ENCODE measurements at places on chromosomes 13 and 19. TPM values are rescaled to one million over a fixed set of nuclear protein-coding genes. Genes with fewer than 3 reads are reported as not detected.
A peak's percentile ranks its signal among the peaks of the same experiment; 100 is the strongest.

GRCh38 chr13:102402290-102402689 lies 442 bp upstream of the FGF14 start:
- peak overlapping the region; percentile 75 for H3K4me3 ChIP-seq
- peak; percentile 91 for DNase-seq
- H3K27ac ChIP-seq, result no peak overlapping the region
- peaks cover 12% of the 10 kb centered on the region for H3K4me1 ChIP-seq

- H3K4me1 ChIP-seq, result no peaks in the 10 kb centered on the region
- H3K27ac ChIP-seq, result no peak overlapping the region
- no peak overlapping the region for H3K4me3 ChIP-seq
These were observed 170.0 kb upstream of the SLC10A2 start for GRCh38 chr13:103236213-103236612.

The TMC4 gene
- total RNA-seq, result 0.46 TPM

GRCh38 chr19:50891253-50891625 lies 18.0 kb downstream of the KLK2 start:
- no peaks in the 10 kb centered on the region for H3K4me1 ChIP-seq
- H3K4me3 ChIP-seq, result no peak overlapping the region
- H3K27me3 ChIP-seq, result peaks cover 43% of the 10 kb centered on the region
- no peak for DNase-seq

- H3K4me3 ChIP-seq, result no peak overlapping the region
- no peak for DNase-seq
- H3K36me3 ChIP-seq, result no peaks in the 10 kb centered on the region
- H3K4me1 ChIP-seq, result no peaks in the 10 kb centered on the region
- H3K27ac ChIP-seq, result no peak overlapping the region
- no peaks in the 10 kb centered on the region for H3K27me3 ChIP-seq
These were observed 65.8 kb upstream of the MED4 start for GRCh38 chr13:48160606-48161278.

GRCh38 chr13:50119591-50119990 lies 104.3 kb downstream of the KCNRG start:
- no peak overlapping the region for H3K4me3 ChIP-seq
- peaks cover 52% of the 10 kb centered on the region for H3K27me3 ChIP-seq
- DNase-seq, result no peak

The ZNF878 gene
- 3.0 TPM for total RNA-seq

GRCh38 chr19:50722201-50723013 lies 757 bp upstream of the CLEC11A start:
- H3K4me3 ChIP-seq, result no peak overlapping the region
- DNase-seq, result no peak
- H3K4me1 ChIP-seq, result peaks cover 7% of the 10 kb centered on the region
- H3K36me3 ChIP-seq, result no peaks in the 10 kb centered on the region
- no peak overlapping the region for H3K27ac ChIP-seq
- peaks cover 90% of the 10 kb centered on the region for H3K27me3 ChIP-seq

The CYP2F1 gene
- total RNA-seq, result not detected

DNA sequence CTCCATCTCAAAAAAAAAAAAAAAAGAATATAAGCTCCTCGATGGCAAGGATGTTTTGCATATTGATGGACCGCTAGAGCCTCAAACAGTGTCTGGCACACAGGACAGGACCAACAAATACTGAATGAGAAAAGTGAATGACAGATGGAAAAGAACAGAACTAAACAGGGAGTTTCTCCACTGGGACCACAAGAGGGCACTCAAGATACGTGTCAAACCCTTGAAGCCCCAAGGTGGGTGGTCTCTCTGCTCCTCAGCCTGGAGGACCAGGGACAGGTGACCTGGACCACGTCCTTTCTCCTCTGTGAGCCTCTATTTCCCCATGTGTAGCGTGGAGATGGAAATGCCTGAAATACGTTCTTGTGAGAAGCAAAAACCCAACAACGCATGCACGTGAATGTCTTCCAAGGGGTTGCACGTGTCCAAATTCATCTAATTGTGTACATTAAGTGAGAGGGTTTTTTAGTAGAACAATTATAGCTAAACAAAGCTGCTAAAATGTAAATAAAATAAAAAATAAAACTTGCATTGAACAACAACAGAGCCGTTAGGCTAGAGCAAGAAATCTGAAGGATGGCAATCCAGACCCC lies 5.7 kb upstream of the CDC42EP5 start:
- H3K4me1 ChIP-seq, result no peaks in the 10 kb centered on the region
- no peaks in the 10 kb centered on the region for H3K36me3 ChIP-seq
- H3K27me3 ChIP-seq, result peaks cover 9% of the 10 kb centered on the region
- peak; percentile 93 for DNase-seq
- no peak overlapping the region for H3K27ac ChIP-seq
- no peak overlapping the region for H3K4me3 ChIP-seq

The SPACA4 gene
- total RNA-seq, result not detected

- H3K27ac ChIP-seq, result no peak overlapping the region
- peak; percentile 37 for DNase-seq
- peaks cover 8% of the 10 kb centered on the region for H3K36me3 ChIP-seq
- no peaks in the 10 kb centered on the region for H3K27me3 ChIP-seq
- no peak overlapping the region for H3K4me3 ChIP-seq
These were observed 51.9 kb downstream of the SLAIN1 start for GRCh38 chr13:77749344-77749880.

- no peaks in the 10 kb centered on the region for H3K36me3 ChIP-seq
- no peak for DNase-seq
- no peaks in the 10 kb centered on the region for H3K4me1 ChIP-seq
- no peak overlapping the region for H3K4me3 ChIP-seq
These were observed 290.7 kb upstream of the MIR17HG start for GRCh38 chr13:91056746-91057145.

The CEACAM3 gene
- total RNA-seq, result not detected

All from neural progenitor cell (in vitro differentiated cells).